ENCODE measurements at places on chromosomes 16 and 17.

DNA sequence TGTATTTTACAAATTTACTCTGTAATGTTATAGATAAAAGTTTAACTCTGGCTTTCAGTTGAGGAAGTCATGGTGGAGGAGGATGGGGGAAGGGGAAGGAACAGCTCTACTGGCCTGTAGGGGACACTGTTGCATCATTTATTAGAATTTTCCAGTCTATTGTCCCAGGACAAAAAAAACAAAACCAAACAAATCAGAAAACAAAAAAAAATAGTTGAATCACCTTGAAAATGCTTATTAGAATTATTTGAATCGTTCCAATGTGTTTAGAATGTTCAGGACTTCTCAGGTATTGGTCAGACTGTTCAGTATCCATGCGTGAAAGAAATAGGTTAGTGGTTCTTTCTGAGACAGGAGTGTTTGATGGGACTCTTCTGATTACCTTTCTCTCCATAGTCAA, 242.0 kb downstream of the FTO start:
- DNase-seq = peak; percentile 16

GRCh38 chr17:62998665-62999393, 32.8 kb downstream of the TANC2 start:
- no peak for DNase-seq

GRCh38 chr16:49127103-49127502, 154.5 kb downstream of the CBLN1 start:
- DNase-seq = no peak

DNA sequence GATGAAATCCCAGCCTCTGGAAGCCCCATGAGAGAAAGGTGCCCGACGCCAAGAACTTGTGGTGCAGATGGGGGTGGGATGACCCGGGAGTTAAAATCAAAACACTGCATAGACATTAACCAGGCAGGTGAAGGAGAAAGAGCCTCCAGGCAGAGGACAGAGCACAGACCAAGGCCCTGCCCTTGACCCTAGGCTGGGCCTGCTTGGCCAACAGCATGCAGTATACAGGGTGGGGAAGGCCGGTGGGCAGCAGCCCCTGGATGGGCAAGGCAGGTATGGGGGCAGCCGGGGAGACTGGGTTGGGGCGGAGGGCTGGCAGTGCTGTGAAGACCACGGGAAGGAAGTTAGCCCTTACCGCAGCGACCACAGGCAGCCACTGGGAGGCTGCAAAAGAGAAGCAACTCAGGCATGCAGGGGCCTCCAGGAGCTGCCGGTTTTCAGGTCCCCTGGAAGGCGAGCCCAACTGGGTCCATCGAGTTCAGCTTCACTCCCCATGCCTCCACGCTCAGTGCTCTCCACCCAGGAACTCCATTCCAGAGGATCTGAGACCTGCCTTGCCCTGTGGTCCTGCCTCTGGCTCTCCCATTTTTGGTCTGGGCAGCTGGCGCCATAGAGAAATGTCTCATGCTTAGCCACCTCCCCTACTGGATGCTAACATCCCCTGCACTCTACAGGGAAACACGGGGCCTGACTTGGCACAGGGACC, 81.2 kb downstream of the C16orf95 start:
- no peak for DNase-seq

DNA sequence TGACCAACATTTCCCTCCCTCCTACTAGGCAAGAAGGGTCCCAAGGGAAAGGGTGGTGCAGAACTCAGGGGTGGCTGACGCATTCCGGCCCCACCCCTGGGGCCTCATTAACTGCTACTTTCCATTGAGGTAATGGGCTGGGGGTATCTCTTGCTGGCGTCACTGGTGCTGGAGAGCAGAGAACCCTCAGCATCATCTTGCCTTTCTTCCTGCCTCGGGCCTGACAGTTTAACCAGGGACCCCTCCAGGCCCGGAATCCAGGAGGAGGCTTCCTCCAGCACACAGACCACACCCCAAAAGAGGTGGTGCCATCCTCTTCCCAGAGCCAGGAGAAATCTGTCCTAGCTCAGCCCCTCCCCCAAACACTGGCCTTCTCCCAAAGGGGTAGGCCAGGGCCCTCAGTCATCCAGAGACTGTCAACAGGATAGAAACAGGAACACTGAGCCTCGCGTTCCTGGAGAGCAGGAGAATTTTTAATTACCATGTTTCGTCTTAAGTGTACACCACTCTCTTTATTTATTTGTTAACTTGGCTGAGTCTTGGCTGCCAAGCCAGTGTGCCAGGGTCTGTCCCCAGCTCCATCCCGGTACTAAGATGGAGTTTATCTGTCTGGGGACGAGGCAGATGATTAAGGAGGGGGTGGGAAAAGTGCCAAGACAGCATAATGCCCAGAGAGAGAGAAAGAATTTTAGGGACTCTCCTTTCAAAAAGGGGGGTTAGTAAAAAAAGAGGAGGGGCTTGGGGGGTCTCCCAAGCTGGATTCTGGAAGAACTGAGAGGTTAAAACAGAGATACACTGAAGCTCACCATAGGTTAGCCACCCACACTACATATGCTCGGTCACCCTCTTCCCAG, 5.1 kb downstream of the ETV4 start:
- no peak for DNase-seq

GRCh38 chr16:13093661-13094060, 192.3 kb downstream of the SHISA9 start:
- no peak for DNase-seq

- DNase-seq = no peak
These were observed 17.4 kb downstream of the IRF8 start for GRCh38 chr16:85916141-85916890.

DNA sequence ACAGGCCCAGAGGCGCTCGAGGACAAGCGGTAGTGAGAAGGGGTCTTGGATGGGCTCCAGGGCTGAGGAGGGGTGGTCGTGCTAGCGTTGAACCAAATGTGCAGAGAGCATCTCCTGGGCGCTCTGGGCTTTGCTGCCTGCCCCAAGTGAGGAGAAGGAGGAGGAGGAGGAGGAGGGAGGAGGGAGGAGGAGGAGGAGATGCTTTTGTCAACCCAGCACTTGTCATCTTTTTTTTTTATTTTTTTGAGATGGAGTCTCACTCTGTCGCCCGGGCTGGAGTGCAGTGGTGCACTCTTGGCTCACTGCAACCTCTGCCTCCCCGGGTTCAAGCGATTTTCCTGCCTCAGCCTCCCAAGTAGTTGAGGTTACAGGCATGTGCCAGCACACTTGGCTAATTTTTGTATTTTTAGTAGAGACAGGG, 59.8 kb downstream of the PGS1 start:
- DNase-seq = no peak

- DNase-seq = no peak
These were observed 203.7 kb upstream of the COX10 start for GRCh38 chr17:13865650-13866049.

DNA sequence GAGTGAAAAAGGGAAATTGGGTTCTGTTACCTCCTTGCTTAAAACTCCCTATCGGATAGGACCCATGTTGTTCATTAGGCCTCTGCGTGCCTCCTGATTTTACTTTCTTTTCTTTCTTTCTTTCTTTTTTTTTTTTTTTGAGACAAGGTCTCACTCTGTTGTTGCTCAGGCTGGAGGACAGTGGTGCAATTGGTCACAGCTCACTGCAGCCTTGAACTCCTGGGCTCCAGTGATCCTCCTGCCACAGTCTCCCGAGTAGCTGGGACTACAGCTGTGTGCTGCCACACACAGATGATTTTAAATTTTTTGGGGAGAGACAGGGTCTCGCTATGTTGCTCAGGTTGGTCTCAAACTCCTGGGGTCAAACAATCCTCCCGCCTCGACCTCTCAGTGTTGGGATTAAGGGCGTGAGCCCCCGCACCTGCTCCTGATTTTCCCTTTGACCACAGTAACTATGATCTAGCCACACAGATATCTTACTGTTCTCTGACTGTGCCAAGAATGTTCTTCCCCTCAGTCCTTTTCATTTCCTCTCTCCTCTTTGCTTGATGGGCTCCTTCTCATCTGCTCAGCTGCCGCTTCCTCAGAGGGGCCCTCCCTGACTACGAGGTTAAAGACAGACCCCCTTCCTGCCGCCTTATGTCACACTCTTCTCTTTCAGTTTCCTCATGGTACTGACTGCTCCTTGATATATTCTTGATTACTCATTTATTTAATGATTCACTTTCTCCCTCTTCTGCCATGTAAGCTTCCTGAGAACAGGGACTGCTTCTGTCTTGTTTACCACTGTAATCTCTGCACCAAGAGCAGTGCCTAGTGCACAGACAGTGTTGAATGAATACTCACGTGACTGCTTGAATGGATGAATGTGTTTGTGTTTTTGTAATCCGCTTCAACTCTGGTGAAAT, 44.3 kb downstream of the LCMT1 start:
- no peak for DNase-seq

DNA sequence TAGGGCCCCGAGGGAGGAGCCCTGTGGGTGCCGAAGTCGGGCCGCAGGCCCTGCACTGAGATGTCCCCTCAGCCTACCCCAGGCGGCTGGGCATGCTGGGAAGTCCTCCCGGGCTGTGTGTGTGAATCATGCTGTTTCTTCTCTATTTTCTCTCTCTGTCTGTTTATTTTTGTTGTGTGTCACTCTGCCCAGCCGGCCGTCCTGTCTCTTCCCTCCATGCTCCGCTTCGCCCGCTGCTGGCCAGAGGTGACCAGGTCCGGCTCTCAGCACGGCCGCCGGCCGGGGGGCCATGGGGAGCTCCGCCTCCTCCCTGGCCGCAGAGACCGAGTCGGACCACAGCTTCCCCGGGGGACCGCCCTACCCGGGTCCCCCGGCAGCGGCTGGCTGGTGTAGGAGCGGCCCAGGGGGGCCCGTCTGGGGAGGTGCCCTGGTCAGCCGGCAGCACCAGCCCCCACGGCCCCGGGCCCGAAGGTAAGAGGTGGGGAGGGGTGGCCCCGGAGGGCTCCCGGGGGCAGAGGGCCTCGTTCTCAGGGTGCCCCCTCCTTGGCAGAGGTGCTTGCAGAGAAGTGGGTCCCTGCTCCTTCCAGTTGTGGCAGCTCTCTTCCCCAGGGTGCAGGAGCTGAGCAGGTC, 12.5 kb downstream of the CAPN15 start:
- DNase-seq = no peak

- no peak for DNase-seq
These were observed 160.5 kb upstream of the GSE1 start for GRCh38 chr16:85452364-85453193.

- DNase-seq = no peak
These were observed 7.1 kb downstream of the ECI1 start for GRCh38 chr16:2244301-2244700.

Measured in CD4-positive, alpha-beta T cell treated with Interleukin-17A for 1 hour (primary cell).